ENCODE measurements at places on chromosomes 4 and X. TPM values are rescaled to one million over a fixed set of nuclear protein-coding genes. Genes with fewer than 3 reads are reported as not detected.

CITED1 gene
- 1.7 TPM for total RNA-seq

ERVMER34-1 gene
- 2.0 TPM for total RNA-seq

HDX gene
- total RNA-seq, result 5.2 TPM

DIPK2B gene
- 26.0 TPM for total RNA-seq

PDZD4 gene
- total RNA-seq, result 4.3 TPM

SH3BP2 gene
- 28.5 TPM for total RNA-seq
